ENCODE measurements at places on chromosomes 3 and 15.

DNA sequence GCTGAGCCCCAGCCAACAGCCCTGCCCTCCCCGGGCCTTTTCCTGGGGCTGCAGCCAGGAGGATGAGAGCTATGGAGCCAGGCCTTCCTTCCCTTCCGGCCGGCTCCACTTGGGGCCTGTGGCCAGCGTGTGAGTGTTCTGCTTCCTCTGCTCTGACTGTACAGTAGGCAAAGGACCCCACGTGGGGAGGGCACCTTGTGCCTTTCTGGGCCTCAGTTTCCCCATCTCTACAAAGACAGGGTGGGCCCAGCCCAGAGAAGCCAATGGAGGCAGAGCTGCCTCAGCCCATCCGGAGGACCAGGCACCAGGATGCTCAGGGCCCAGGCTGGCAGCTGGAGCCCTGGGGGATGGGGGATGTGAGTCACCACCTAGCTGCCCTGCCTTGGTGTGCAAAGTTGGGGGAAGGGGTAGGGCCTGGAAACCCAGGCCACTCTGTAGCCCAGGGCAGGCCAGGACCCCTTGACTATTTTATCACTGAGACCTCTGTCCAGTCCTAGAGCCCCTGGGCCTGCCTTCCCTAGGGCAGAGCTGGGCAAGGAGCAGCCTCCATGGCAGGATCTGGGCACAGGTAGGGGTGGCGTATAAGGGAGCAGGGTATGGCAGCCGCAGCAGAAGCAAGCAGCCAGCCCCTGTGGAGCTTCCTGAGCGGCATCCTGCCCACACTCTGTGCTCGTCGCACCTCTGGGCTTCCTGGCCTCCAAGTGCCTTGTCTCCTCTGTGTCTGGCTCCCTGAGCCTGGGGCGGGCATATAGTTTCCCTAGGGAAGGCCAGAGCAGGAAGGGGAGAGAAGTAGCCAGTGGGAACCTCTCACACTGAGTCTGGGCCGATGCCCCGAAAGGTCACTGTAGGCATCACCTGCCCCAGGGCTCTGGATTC lies 1.8 kb downstream of the PSTPIP1 start:
- DNase-seq = no peak

- no peak for DNase-seq
These were observed 168.2 kb downstream of the MBNL1 start for GRCh38 chr3:152436707-152437590.

DNA sequence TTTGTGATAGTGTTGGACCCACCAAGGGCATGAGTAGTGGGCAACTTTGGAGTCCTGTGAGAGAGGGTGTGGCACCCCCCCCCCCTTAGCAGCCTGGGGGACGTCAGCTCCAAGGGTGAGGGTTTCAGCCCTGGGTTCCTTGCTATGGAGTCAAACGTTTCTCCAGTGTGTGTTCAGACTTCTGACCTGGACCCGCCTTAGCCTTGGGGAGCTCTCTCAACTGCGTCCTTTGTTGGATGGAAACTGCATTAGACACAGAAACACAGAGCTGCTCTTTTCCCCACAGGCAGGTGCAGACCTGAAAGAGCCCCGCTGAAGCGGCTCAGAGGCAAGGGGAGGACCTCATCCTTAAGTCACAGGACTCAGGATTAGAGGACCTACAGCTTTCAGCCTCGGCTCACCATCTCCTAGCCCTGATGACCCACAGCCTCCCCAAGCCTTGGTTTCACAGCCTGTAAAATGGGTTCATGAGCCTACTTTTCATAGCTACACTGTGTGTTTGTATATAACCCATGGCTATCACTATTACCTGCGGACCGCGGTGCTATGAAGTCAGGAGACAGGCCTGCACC lies 19.9 kb downstream of the ZNF710 start:
- no peak for DNase-seq

- no peak for DNase-seq
These were observed 28.6 kb upstream of the OR5K1 start for GRCh38 chr3:98434412-98434811.

DNA sequence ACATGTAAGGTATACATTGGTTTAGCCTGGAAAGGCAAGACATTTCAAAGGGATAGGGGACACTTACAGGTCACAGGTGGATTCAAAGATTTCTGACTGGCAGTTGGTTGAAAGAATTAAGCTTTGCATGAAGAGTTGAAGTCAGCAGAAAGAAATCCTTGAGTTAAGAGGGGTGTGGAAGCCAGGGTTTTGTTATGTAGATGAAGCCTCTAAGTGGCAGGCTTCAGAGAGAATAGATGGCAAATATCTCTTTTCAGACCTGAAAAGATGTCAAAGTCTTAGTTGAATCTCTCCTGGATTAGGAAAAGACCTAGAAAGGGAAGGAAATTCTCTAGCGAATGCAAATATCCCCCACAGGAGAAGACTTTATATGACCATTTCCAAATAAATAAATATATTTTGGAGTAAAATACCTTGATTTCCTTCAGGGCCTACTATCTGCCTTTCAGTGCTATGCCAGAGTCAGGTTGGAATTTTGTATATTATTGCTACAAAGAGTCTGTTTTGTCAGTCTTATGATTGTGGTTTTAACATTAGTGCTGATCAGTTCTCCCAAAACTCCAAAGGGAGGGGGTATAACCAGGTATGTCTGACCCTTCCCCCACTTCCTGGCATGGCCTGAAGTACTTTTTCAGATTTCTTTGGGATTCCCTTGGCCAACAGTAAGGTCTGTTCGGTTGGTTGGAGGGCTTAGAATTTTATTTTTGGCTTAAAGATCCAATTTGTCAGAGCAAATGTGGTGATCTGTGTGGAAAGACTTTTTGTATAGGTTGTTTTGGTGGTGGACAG lies 286.4 kb downstream of the LRTM1 start:
- DNase-seq = no peak

DNA sequence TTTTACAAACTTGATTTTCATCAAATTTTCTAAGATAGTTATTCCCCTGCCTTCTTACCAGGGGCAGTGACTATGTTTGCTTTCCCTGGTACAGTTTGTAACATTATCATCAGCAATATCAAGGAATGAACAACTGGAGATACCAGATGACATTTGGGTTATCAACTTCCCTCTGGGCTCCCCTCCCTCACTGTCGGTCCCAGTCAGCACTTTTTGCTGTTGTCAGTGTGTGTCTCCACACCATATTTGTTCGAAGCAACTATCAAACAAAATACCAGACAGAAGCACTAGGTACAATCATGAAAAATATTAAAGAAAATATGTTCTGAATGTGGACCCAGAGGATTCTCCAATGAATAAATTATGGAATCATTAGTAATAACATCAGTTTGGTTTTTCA lies 75.3 kb downstream of the PLOD2 start:
- no peak for DNase-seq

GRCh38 chr15:86491118-86491517 lies 411.4 kb downstream of the AGBL1 start:
- DNase-seq = no peak

DNA sequence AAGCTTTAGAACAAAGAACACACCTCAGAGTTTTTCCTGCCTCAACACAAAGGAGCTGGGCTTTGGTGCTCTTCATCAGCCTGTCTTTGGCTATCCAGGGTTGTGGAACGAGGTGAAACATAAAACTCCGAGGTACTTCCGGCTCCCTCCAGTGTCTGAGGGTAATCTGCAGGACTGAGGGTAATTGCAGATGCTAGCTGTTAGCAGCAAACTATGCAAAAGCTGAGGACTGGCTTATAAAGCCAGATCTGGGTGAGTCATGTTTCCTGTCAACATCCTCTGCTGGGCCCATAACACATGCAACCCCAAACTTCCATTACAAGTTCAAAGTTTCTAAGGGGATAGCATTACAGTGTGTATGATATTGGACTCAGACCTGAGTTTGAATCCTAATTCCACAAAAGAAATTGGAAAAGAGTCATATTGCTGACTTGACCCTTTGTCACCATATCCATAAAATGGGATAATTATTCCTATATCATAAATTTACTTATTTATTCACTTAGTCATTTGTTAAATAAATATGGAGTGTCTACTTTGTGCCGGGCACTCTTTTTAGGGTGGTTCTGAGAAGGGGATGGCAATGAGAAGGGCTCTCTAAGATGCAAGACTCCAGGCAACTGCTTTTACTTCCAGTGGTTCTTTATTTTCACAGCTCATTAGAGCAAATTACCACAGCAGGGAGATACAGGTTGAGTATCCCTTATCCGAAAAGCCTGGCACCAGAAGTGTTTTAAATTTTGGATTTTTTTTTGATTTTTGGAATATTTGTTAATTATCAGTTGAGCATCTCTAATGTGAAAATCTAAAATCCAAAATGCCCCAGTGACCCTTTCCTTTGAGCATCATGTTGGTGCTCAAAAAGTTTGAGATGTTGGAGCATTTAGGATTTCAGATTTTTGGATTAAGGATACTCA lies 9.5 kb upstream of the TRIM69 start:
- DNase-seq = peak; percentile 52

DNA sequence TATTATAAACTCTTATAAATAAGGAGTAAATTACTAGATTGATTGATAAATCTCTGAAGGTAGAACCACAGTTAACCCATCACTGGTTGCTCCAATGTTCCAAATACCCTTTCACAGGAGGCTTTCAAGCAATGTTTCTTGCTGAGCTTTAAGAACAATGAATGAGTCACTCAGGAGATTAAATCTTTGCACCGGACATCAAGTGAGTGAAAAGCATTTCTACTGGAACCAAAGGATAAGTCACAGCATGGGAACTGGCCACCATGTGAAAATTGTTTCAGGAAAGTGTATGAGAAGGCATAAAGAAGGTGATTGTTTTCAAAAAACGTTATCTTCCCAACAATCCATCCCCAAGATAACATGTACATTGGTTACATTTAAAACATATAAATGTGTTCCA lies 90.6 kb downstream of the CNTN3 start:
- no peak for DNase-seq

GRCh38 chr15:69659454-69660050 lies 206.9 kb downstream of the RPLP1 start:
- DNase-seq = no peak

DNA sequence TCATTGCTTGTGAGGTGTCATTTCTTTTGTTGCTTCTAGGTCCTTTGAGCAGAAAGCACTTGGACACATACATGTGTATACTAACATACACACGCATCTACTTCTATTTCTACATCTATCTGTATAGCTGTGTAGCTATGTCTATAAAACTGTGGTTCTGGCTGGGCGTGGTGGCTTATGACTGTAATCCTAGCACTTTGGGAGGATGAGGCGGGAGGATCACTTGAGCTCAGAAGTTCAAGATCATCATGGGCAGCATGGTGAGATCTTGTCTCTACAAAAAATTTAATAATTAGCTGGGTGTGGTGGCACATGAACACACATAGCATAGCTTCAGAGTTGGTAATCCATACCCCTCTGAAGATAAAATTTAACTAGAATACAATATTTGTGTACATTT lies 65.0 kb upstream of the MAGI1 start:
- DNase-seq = no peak

GRCh38 chr15:58641660-58642059 lies 107.8 kb downstream of the ADAM10 start:
- DNase-seq = no peak

DNA sequence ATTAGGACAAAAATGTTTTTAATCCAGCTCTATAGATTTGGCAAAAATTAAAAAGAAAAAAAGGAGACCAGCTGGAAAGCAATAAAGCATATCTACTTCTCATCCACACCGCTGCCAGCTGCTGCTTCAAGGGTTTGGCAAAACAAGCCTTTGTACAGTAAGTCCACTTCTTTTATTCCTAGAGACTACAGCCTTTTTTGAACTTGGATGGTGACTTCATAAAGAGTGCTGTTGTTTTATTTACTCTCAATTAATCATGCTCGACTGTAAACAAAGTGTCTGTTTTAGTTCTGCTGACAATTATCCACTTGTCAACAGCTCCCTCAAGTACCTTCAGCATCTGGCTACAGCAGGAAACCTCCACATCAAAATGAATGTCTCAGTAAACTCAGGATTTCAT lies 12.3 kb upstream of the FOXB1 start:
- DNase-seq = no peak

- no peak for DNase-seq
These were observed 253.5 kb upstream of the ZPLD1 start for GRCh38 chr3:102181175-102181920.

GRCh38 chr15:36291501-36291900 lies 287.9 kb upstream of the CDIN1 start:
- DNase-seq = no peak

GRCh38 chr3:121665488-121665887 lies 4.8 kb upstream of the HCLS1 start:
- no peak for DNase-seq

GRCh38 chr3:131314318-131314717 lies 67.3 kb upstream of the NUDT16 start:
- DNase-seq = no peak

- no peak for DNase-seq
These were observed 38.5 kb downstream of the PYDC2 start for GRCh38 chr3:191499307-191500080.

- DNase-seq = no peak
These were observed 27.2 kb downstream of the AKAP13 start for GRCh38 chr15:85407421-85408269.

- no peak for DNase-seq
These were observed 3.6 kb upstream of the ANPEP start for GRCh38 chr15:89818287-89818686.

- no peak for DNase-seq
These were observed 122.6 kb downstream of the ANO10 start for GRCh38 chr3:43499256-43499655.

- no peak for DNase-seq
These were observed 114.6 kb downstream of the TUSC7 start for GRCh38 chr3:116824208-116824607.

- DNase-seq = no peak
These were observed 1199.9 kb downstream of the SI start for GRCh38 chr3:163878396-163878795.

- no peak for DNase-seq
These were observed 25.1 kb downstream of the ALDH1L1 start for GRCh38 chr3:126155280-126155640.

- no peak for DNase-seq
These were observed 300.3 kb upstream of the CCDC54 start for GRCh38 chr3:107076946-107077345.

DNA sequence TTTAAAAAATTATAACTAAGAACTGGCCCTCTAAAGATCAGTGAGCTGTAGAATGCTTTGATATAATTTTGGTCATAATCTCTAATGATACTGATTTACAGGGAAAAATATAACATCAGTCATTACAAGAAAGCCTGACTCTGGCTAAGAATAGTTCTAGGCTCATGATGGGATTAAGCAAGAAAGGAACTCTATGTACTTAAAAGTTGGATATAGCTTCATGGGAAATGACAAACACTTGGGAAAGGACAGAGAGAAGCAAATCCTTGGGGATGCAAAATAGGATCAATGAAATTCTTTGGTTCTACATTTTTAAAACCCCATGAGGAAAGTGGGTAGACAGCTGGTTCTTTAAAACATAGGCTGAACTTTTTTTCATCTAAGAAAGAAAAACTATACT lies 472.7 kb upstream of the NR2F2 start:
- no peak for DNase-seq

GRCh38 chr3:31312400-31312799 lies 220.3 kb upstream of the STT3B start:
- no peak for DNase-seq

GRCh38 chr3:31503456-31503855 lies 29.3 kb upstream of the STT3B start:
- no peak for DNase-seq

GRCh38 chr3:38348903-38349302 lies 2.3 kb downstream of the XYLB start:
- no peak for DNase-seq

GRCh38 chr3:160779040-160779439 lies 23.0 kb downstream of the PPM1L start:
- no peak for DNase-seq
